ENCODE measurements at places on chromosomes 1 and 21.

DNA sequence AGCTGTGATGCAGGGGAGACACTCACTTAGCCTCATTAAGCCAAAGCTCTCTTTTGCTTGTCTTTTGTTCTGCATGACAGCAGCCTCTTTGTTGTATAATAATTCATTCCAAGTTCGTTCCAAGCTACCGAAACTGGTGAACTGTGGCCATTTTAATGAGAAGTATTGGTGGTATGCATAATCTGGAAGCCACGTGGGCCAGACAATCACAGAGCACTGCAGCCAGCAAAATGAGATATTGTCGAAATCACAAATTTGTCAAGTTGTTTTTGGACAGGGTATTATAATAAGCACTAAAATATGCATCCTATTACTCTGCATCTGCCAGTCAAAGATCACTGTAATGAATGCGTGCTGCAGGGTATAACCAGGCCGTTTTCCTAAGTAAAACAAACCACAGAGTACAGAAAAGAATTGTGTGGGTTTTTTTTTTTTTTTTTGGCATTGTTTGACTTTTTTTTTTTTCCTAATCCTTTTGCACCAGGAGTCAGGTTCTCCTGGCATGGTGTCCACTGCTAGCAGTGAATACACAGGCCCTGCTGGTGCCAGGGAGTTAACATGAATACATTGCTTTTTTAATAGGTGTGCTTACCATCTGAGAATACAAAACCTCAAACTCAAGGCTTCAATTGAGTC lies 423.9 kb downstream of the PTBP2 start:
- peak; percentile 89 for DNase-seq

GRCh38 chr1:36096500-36097432 lies 8.1 kb downstream of the ADPRS start:
- no peak for DNase-seq

DNA sequence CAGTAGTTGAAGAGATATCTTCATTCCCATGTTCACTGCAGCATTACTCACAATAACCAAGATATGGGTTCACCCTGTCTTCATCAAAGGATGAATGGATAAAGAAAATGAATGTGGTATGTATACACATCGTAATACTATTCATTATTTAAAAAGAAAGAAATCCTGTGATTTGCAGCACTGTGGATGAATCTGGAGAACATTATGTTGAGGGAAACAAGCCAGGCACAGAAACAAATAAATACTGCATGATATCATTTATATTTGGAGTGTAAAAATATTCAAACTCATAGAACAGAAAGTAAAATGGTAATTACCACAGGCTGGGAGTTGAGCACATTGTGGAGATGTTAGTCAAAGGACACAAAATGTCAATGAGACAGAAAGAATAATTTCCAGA lies 977.2 kb downstream of the AMY1C start:
- no peak for DNase-seq

DNA sequence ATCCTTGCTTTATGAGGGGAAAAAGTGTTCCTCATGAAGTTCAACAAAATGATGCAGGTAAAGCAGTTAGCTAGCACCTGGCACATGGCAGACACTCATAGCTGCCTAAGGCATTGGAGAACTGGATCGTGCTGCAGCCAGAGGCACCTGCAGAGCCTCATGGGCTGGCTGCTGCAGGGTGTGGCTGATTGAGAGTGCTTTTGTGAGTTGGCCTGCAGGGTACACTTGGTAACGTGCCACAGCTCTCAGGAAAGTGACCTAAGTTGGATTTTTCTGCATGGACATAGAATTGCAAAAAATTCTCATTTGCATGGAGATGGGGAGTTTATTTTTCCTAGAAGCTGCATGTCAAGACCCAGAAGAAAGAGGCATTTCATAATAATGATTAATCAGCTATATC lies 31.6 kb upstream of the IL20 start:
- DNase-seq: no peak

DNA sequence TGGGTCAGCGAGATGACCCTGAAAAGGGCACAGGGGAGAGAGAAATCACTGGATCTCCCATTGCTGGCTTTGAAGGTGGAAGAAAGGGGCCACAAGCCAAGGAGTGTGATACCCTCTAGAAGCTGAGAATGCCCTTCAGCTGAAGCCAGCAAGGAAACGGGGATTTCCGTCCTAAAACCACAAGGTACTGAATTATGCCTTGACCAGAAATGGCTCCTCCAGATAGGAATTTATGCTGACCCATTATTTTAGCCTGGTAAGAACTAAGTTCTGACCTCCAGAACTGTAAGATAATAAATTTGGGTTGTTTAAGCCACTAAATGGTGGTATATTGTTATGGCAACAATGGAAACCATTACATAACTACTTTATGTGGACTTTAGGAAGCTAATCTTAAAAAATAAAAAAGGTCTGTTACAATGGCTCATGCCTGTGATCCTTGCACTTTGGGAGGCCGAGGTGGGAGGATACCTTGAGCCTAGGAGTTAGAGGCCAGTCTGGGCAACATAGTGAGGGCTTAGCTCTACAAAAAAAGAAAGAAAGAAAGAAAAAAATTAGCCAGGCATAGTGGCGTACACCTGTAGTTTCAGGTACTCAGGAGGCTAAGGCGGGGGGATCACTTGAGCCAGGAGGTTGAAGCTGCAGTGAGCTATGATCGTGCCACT lies 3.6 kb upstream of the H6PD start:
- no peak for DNase-seq

- no peak for DNase-seq
Observed at GRCh38 chr1:48936436-48936835, 159.7 kb upstream of the BEND5 start.

DNA sequence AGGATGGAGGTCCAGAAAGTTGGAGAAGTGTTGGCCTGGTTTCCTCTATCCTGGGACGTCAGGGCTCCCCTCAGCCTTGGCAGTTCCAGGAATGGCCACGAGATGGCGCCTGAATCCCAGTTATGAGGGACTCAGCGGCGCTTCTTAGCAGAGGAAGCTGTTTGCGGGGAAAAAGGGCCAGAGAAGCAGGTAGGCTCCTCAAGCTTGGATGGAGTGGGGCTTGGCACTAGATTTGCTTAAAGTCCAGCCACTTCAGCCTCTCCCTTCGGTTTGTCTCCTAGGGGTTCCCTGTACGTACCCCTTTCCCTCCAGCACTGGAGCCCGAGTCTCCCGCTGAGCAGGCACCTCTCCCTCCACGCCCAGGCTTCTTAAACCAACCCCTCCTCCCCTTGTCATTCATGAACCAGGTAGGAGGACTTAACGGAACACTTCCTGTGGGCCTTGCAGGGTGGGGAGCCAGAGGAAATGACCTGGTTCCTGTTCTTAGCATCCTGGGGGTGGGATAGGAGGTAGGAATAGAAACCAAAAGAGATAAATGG lies 32.0 kb upstream of the TENT5B start:
- DNase-seq: peak; percentile 69

GRCh38 chr1:55117941-55118340 lies 78.6 kb downstream of the PCSK9 start:
- DNase-seq: no peak

DNA sequence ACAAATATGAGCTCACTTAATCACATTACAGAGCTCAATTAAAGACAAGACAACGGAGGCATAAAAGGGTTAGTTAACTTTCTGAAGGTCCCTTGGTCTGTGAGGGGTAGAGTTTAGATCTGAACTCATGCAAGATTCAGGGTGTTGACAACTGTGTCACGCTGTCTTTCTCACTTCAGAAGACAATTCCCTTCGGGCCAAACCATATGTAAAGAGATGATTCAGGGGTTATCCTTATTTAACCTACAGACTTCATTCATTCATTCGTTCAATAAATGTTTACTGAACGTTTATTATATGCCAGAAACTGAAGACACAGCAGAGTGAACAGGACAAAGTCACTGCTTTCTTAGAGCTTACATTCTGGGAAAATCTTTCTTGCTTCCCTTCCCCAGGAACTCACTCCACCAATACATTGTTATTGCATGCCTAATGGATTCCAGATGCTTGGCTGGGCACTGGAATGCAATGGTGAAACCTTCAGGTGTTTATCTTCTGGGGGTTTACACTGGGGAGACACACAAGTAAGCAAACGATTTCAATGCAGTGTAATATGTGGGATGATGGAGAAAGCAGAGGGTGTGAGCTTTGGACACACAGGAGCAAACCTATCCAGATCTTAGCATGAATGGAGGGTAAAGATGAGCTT lies 6.4 kb downstream of the XCL1 start:
- peak; percentile 30 for DNase-seq

DNA sequence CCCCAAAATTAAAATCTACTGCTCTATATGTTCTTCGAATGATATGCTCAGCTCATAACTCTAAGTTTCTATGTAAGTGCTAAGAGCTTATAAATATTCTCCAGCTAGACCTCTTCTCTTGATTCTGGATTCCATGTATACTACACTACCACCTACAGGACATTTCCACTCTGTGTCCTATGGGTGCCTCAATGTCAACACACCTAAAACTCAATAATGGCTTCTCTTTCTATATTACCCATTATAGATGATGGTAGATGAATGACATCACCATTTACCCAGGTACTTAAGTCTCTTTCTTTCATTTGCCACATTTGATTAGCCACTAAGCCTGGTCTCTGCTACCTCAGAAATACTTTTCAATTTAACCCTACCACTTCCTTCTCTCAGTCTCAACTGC lies 41.3 kb downstream of the TBX19 start:
- peak; percentile 44 for DNase-seq

- DNase-seq: no peak
Observed at GRCh38 chr21:42366292-42367010, at the start of gene TFF1. TSS of gene TFF1 (minus strand) at chr21:42366535. CDS start at chr21:42366495, 40 bp downstream.

DNA sequence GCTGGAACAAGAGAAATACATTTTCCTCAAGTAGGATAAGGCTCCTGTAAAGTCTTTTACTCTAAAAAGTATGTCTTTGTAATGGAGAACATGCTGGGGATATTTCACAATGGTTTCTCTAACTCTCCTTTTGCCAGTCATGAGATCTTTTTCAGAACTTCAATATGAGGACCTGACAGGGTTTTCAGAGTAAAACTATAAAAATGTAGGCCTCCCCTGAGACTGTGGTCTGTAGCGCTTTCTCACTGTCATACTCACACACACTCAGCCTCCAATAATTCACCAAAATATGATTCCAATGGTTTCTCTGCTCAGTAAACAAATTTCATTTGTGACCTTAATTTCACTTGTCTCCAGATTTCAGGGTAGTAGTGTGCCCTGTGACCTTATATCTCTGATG lies 440.1 kb upstream of the PTBP2 start:
- no peak for DNase-seq

GRCh38 chr1:3439346-3440299 lies 14.8 kb upstream of the ARHGEF16 start:
- DNase-seq: no peak

DNA sequence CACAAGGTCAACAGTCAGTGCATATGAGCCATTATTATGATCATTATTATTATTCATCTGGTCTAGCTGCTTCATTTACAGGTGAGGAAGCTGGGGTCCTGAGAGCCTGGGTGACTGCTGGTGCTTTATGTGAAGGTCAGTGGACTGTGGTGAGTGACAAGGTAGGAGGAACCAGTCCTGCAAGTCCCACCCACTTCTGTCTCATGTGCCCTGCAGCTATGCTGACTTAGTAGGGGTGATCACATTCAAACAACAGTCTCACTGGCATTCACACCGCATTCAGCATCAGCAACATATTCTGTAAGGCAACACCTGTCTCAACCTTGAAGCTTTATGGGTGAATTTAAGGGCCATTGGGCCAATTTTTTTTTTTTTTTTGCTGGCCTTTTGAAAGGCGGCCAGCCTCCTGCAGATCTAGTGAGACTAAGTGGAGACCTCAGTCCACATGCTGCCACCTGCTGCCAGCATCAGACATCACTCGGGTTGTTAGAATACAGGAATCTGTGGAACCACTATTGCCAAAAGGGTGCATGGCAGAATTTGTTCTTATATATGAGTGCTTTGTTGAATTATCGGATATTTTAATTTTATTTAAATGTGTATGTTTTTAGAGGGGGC lies 59.9 kb upstream of the CACNA1E start:
- DNase-seq: peak; percentile 27

- DNase-seq: no peak
Observed at GRCh38 chr1:183100361-183100974, 77.2 kb downstream of the LAMC1 start.

DNA sequence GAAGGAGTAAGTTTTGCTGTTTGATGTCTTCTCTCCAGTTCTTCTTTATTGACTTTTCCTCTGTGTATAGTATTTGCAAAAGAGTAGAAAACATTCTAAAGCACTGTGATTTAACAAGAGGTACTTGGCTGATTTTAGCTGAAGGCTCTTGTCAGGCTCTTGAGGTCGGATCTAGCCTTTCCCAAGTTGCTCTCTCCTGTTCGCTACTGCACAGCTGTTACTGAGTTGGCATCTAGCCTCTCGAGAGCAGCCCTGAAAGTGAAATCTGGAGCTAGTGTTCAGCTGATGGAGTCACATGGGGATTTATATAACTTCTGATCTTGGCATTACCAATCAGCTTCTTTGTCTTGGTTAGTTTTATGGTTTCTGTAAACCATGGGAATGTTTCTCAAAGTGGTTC lies 193.1 kb downstream of the RYR2 start:
- no peak for DNase-seq

DNA sequence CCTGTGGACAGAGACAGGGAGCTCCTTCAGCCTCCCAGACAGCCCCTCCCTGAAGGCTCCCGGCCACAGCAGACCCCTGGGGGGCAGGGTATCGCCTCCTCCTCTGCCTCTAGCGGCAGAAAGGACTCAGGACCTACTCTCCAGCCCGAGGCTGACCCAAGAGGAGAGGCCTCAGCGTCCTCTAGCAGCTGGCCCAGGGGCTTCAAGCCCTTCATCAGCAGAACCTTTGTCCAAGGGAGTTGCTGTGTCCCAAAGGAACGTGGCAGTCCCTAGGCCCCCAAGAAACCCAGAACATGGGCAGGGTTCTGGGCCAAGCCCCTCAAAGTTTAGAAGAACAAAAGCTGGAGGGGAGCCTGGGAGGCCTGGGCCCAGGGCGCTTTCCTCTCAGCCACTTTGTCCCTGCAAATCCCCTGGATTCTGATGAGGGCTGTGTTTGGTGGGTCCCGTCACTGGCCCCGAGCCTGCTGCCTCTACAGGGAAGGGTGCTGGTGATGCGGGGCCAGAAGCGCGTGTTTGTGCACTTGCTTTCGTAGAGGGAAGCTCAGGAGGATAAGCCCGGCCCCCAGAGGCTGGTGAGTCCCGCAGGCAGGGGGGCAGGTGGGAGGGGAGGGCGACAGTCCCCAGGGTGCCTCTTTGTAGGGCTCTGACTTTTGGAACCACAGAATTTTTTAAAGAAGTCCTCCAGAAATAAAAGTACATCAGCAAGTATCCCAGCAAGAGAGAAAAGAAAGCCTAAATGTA lies 13.3 kb downstream of the ITGB2 start:
- no peak for DNase-seq

DNA sequence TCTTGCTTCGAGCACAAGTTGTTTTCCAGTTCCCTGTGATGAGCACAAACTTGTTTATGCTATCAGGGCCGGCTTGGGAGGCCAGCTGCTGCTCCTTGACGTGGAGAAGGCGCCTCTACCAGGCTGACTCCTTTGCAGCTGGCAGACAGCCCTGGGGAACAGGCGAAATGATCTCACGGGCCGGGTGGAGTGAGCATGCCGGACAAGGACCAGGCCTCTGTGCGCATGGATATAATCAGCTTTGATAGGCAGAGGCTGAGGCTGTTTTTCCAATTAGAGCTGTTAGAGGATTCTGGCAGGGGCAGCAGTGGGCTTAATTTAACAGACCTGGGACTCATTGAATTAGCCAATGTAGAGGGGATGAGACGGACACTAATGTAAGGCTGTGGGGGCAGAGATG lies 38.9 kb downstream of the FAM163A start:
- no peak for DNase-seq

- peak; percentile 57 for DNase-seq
Observed at GRCh38 chr1:9145021-9145668, 16.2 kb upstream of the GPR157 start.
